ENCODE measurements at places on chromosomes 5 and 9.

- DNase-seq: no peak
These were observed 746.7 kb upstream of the TYRP1 start for GRCh38 chr9:11946531-11946930.

DNA sequence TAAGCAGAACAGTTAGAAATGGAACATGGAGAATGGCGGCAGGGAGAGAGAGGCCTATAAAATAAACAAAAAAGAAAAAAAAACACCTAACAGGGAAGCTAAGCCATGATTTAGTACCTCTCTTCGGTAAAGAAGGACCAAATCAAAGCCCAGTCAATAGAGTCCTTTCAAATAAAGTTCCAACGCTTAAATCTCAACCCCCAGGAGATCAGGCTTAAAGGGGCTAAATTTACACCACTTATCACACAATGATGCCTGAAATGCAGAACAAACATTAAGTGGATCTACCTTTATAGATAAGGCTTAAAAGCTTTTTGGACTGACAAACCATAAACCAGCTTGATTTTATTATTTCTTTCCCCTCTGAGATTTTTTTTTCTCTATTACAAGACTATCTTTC lies 66.3 kb downstream of the PRELID2 start:
- no peak for DNase-seq

DNA sequence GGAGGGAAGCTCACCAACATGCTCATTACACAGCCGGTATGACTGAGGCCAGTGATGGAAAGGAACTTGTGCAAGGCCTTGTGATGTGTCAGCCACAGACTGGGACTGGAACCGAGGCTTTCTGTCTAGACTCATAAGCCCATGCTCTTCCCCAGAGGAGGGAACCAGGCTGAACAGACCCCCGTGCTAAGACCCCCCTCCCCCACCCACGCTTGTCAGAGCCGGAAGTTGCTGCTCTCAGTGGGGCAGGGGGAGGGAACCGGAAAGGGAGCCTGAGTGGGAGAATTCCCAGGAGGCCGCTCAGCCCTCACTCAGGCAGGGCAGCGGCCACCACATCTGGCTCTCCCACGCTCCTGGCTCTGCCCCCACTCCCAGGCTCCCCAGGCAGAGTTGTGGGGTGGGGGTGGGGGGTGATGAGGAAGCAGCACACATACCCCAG lies 4.1 kb upstream of the PDGFRB start:
- DNase-seq: no peak

DNA sequence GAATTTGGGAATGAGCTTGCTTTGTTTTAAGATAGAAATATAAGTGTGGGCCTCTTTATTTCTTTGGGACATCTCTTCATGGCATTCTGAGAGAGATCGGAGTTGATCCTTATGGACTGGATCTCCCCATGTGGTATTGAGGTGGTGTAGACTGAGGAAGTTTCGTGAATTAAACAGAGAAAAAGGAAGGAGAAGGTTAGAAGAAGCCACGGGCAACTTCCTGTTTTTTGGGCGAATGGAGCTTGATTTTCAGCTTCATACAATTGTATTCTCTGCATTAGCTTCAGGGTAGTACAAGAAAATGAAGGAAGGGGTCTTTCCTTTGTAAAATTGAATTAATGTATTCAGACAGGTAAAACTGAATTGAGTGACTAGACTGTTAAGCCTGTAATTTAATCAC lies 70.5 kb upstream of the HMHB1 start:
- no peak for DNase-seq

GRCh38 chr5:148542812-148543211 lies 111.5 kb downstream of the HTR4 start:
- DNase-seq: no peak

DNA sequence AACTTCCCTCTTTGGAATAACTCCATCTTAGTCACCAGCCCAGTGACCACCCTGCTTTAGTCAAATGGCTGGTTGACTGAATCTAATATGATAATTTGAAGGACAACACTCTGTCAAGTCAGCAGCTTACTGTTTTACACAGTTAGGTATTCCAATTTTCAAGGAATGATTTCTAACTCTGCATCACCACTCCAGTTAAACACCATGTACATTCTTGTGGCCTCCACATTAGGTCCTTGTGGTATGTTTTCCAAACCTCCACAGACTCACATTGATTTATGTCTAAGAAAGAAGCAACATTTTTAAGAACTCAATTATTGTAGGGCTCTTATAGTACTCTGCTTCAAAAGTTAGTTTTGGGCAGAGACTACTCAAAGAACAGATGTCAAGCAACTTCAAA lies 110.7 kb downstream of the TLE1 start:
- DNase-seq: no peak

DNA sequence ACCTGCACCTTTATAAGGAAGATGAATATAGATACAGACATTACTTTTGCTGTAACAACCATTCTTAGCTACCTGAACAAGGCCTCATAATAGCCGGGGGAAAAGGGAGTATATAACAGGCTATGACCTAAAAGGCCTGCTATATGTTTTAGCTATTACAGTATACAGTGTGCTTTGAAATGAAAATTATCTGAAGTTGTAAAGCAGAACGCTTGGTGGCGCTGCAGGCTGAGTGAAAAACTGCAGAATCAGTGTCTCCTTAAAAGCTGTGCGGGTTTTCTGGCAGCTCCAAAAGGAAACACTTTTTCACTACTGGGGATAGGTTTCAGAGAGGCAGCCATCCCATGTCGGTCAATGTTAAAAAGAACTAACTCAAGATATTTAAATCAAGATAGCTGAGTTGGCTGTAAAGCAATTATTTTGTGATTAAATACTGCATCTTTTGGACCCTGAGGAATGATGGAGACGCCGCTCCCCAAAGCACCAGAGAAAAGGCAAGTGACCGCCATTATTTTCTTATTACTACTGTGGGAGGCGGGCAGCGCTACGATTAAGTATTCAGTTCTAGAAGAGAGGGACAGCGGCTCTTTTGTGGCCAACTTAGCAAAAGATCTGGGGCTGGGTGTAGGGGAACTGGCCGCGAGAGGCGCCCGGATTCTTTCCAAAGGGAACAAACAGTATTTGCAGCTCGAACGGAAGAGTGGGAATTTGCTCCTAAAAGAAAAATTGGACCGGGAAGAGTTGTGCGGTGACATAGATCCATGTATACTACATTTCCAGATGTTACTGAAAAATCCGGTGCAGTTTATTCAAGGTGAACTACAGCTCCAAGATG lies 5.9 kb downstream of the PCDHB6 start:
- no peak for DNase-seq

DNA sequence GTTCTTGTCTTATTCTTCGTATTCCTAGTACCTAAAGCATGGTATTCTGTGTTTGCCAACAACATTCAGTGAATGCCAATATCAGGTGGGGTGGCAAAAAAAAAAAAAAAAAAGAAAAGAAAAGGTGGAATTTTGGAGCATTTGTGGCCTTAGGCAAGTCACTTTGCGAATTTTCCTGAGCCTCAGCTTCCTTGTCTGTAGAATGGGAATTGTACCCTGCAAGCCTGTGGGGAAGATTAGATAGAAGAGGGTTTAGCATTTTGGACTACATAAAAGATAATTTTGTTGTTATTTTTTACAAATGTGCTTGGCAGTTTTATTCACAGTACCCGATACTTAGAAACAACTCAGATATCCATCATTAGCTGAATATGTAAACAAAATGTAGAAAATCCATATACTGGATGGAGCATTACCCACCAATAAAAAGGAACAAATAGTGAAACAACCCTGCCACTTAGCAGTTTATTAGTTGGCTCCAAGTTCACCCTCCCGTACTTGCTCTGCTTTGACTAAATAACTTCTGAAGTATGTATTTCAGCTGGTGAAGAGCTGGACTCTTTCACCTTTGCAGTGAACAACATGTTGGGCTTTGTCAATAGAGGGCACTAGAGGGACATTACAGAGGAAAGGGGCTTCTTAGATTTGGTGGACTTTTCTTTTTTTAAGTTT lies 13.6 kb downstream of the UBE2D2 start:
- no peak for DNase-seq

- DNase-seq: no peak
These were observed 153.9 kb downstream of the ARRDC3 start for GRCh38 chr5:91229031-91229727.

DNA sequence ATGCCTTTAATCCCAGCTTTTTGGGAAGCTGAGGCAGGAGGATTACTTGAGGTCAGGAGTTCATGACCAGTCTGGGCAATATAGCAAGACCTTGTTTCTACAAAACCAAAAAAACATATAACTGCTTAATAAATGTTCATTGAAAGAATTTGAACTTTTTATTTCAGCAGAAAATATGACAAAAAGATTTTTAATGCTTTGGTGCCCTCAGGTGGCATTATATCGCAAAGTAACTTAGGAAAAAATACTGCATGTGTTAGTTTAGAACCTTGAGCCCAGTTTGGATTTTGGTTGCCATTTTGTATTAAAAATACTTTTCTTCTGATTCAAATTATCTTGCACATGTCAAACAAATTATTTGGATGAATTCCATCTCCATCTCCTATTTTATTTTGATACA lies 103.2 kb downstream of the GPBP1 start:
- DNase-seq: no peak

DNA sequence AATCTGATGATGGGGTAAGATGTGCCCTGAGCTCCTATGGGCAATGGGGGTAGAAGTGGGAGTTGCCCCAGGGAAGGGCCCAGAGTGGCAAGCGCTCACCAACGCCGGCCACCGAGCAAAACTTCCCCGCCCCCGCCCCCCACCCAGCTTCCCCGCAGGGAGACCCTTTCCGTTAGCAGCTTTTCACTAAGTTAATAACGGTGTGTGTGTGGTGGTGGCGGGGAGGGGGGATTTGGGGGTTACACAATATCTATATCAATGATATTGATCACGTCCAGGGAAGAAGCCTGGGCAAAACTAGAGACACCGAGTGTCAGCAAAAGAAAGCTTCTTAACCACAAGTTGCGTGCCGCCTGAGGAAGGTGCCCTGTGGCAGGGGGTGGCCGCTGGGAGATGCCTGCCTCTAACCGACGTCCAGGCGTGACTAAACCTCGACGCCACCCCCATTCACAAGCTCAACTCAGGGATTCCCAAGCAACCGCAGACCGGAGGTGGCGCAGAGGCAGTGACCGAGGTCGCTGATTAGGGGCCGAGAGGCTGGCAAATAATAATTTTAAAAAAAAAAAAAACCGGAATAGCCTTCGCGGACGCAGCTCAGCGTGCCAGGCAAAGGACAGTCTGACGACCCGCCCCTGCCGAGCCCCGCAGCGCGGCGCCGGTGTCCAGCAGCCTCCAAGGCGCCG lies 222.6 kb downstream of the MEF2C start:
- no peak for DNase-seq

DNA sequence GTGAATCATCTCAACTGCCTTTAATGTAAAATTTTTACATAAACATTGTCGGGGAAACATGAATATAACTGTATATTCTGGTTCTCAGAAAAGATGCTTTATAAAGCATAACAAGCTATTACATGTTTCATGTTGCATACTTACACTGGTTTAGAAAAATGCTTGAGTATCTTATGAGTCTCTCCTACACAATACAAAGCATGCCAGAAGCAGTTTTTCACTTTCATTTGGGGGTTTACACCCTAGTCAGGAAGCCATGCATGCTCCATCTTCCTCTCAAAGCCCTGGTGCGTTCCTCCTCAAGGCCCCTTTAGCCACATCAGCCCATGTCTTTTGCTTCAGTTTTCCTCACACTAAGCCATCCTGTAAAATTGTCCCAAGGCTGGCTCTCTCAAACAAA lies 22.8 kb downstream of the ELAVL2 start:
- no peak for DNase-seq

DNA sequence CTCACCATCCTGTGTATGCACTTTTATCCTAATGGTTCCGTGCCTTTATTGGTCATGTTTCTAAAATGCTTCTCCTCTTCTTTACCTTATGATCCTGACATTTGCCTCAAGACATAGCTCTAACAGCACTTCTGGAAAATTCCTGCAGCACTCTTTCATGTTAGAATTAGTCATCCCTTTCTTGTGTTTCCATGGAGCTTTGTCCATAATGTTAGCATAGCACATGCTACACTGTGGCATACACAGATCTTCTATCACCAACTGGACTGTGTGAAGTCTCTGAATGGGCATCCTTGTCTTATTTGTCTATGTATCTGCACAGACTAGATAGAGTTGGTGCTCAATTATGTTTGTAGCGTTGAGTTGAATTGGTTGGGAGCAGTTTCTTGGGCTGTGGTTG lies 2.0 kb downstream of the SCGB3A2 start:
- no peak for DNase-seq

- no peak for DNase-seq
These were observed 387.8 kb downstream of the GADD45G start for GRCh38 chr9:89992326-89993198.

DNA sequence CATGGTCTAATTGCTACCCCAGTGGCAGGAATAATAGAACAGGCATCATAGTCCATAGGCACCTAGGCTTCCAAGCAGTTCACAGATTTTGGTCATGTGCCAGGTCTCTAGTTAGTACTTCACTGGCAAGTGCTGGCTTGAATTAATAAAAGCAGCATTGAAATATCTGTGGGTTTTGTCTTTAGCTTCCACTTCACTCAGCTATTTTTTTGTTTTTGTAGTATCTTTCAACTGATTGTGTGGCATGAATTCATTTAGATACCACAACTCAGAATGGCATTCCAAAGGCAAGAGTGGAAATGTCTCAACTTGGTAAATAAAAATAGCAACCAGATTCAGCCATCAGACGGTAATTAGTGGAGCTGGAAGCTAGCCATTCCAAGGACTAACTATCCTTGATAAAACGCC lies 27.9 kb upstream of the ITGA2 start:
- no peak for DNase-seq

DNA sequence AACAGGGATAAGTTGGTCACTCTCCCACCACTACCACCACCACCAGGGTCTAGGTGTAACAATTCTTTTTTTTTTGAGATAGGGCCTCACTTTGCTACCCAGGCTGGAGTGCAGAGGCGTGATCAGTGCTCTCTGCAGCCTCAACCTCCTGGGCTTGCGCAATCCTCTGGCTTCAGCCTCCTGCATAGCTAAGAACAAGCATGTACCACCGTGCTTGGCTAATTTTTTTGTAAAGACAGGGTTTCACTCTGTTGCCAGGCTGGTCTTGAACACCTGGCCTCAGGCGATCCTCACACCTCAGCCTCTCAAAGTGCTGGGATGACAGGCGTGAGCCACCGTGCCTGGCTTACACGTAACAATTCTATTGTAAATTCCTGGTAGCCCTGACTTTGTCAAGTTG lies 27.5 kb downstream of the CORO2A start:
- no peak for DNase-seq

- no peak for DNase-seq
These were observed 13.6 kb upstream of the HAVCR1 start for GRCh38 chr5:157072508-157072907.

GRCh38 chr5:7533941-7534340 lies 138.0 kb downstream of the ADCY2 start:
- no peak for DNase-seq

GRCh38 chr5:113204525-113205161 lies 228.0 kb downstream of the DCP2 start:
- peak; percentile 7 for DNase-seq

GRCh38 chr5:1474183-1474839 lies 29.1 kb upstream of the SLC6A3 start:
- no peak for DNase-seq

DNA sequence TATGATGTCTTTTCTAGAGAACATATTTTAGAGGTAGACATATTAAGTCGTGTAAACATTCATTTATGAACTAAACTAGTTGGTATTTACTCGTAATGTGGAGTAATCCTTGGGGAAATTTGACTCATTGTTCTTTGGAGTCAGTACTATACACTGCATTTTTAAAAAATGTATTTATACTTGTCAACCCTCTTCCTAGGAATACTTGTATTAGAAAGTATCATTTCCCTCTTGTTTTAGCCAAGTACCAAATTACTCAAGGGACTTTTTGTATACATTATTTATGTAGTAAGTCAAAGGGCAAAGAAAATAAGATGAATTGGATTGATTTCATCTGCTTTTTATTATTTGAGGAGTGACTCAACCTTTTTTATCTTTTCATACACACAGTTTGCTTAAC lies 248.1 kb upstream of the IZUMO3 start:
- no peak for DNase-seq
